ENCODE measurements at places on chromosomes 12 and 14. TPM values are rescaled to one million over a fixed set of nuclear protein-coding genes. Genes with fewer than 3 reads are reported as not detected.

The B3GNT4 gene
- total RNA-seq: 0.38 TPM

DNA sequence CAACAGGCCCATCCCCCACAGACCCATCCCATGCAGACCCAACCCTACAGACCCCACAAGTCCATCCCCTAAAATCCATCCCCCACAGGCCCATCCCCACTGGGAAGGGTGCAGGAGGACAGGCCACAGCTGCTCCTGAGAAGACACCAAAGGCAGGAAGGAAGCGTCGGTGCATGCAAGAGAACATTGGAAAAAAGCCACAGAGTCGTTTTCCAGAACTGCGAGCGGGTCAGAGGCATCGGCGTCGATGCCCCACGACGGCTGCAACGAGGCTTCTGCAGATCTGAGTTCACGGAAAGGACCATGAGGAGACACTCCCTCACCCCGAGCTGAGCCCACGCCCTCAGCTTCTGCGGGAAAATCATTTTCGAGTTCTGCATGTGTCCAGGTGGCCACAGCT lies 59.6 kb upstream of the GALNT9 start:
- no peaks in the 10 kb centered on the region for H3K4me1 ChIP-seq
- no peaks in the 10 kb centered on the region for H3K36me3 ChIP-seq
- H3K27ac ChIP-seq: no peak overlapping the region
- DNase-seq: no peak
- no peaks in the 10 kb centered on the region for H3K27me3 ChIP-seq

The DCN gene
- total RNA-seq: 302 TPM

DNA sequence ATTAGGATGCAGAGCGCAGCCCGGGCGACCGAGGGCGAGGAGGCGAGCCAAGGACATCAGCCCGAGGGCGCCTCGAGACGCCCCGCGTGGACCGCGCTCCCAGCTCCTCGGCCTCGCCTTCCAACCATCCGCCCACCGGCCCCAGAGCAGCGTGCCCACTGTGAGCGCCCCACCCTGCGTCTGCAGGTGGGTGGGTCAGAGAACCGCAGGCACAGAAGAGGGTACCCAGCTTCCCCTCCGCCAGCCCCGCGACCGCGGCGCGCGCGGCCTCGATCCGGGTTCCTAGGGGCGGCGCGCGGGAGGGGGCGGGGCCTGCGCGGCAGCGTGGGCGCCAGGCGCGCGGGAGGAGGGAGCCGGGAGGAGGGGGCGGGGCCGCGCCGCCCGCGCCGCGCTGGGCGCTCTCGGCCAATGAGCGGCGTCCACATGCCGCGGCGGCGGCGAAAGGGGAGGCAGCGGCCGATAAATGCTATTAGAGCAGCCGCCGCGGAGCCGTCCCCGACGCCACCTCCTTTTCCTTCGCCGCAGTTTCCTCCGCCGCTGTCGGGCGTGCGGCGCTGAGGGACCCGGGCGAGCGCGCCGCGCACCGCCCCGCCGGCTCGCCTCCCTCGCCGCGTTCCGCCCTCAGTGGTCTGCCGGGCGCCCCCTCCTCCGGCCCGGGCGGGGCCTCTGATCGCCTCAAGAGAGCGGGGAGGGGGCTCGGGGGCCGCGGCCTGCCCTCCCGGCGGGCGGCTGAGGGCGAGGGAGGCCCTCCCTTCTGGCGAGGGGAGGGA lies at the start of gene ATP2A2:
Gene ATP2A2 (plus strand): TSS at position 469 of the 770 bp plus-strand sequence. CDS start 543 bp downstream, outside the sequence.
- peak; percentile 90 for DNase-seq
- H3K4me1 ChIP-seq: peaks cover 22% of the 10 kb centered on the region
- H3K36me3 ChIP-seq: no peaks in the 10 kb centered on the region
- peak within 1 kb of the TSS; percentile 96 for H3K27ac ChIP-seq
- H3K27me3 ChIP-seq: no peaks in the 10 kb centered on the region
- peak within 1 kb of the TSS; percentile 96 for H3K4me3 ChIP-seq

GRCh38 chr12:66035288-66035966 lies 95.1 kb downstream of the LLPH start:
- H3K4me3 ChIP-seq: no peak overlapping the region
- peaks cover 4% of the 10 kb centered on the region for H3K4me1 ChIP-seq
- no peak for DNase-seq
- H3K27me3 ChIP-seq: no peaks in the 10 kb centered on the region

The KCNK13 gene
- not detected for total RNA-seq

- DNase-seq: no peak
- H3K4me1 ChIP-seq: no peaks in the 10 kb centered on the region
- no peaks in the 10 kb centered on the region for H3K36me3 ChIP-seq
- H3K4me3 ChIP-seq: no peak overlapping the region
- H3K27ac ChIP-seq: no peak overlapping the region
Observed at GRCh38 chr12:19962192-19962591, 406.1 kb upstream of the PDE3A start.

- no peak for DNase-seq
- H3K4me3 ChIP-seq: no peak overlapping the region
- no peaks in the 10 kb centered on the region for H3K27me3 ChIP-seq
Observed at GRCh38 chr14:101184104-101184455, 280.6 kb upstream of the RTL1 start.

The PRICKLE1 gene
- 2.3 TPM for total RNA-seq

- H3K27ac ChIP-seq: no peak overlapping the region
- no peak overlapping the region for H3K4me3 ChIP-seq
- no peaks in the 10 kb centered on the region for H3K27me3 ChIP-seq
Observed at GRCh38 chr14:22657861-22658260, 13.7 kb upstream of the OR6J1 start.

The BMP4 gene
- 2.5 TPM for total RNA-seq

DNA sequence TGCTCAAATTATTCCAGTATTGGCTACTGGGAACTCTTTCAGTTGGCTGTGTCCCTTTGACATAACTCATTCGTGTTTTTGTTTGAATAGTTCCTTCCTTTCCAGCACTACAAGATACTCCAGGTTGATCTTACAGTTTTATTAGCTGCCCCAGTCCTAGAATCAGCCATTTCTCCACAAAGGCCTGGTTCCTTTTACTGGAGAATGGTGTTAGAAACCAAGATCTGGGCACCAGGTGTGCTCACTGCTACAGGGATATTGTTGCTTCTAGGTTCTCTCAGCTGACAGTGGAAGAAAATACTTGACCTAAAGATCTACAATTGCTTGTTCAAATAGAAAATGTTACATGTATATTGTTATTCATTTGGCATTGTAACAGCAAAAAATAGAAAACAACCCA lies 21.9 kb downstream of the CDK17 start:
- H3K36me3 ChIP-seq: no peaks in the 10 kb centered on the region
- no peak overlapping the region for H3K27ac ChIP-seq
- no peak overlapping the region for H3K4me3 ChIP-seq

DNA sequence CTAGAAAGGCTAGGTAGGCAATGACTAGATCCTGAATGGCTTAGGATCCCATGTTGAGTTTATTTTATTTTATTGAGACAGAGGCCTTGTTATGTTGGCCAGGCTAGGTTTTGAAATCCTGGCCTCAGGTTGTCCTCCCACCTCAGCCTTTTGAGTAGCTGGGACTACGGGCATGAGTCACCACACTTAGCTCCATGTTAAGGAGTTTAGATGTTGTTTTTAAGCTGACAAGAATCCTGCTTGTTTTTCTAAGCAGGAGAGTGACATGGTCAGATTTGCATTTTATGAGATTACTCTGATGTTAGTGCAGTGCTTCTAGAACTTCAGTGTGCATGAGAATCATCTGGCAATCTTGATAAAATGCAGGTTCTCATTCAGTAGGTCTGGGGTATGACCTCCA lies 14.5 kb downstream of the CCDC198 start:
- no peaks in the 10 kb centered on the region for H3K27me3 ChIP-seq
- DNase-seq: no peak
- H3K27ac ChIP-seq: no peak overlapping the region
- no peak overlapping the region for H3K4me3 ChIP-seq
- no peaks in the 10 kb centered on the region for H3K4me1 ChIP-seq
- no peaks in the 10 kb centered on the region for H3K36me3 ChIP-seq

DNA sequence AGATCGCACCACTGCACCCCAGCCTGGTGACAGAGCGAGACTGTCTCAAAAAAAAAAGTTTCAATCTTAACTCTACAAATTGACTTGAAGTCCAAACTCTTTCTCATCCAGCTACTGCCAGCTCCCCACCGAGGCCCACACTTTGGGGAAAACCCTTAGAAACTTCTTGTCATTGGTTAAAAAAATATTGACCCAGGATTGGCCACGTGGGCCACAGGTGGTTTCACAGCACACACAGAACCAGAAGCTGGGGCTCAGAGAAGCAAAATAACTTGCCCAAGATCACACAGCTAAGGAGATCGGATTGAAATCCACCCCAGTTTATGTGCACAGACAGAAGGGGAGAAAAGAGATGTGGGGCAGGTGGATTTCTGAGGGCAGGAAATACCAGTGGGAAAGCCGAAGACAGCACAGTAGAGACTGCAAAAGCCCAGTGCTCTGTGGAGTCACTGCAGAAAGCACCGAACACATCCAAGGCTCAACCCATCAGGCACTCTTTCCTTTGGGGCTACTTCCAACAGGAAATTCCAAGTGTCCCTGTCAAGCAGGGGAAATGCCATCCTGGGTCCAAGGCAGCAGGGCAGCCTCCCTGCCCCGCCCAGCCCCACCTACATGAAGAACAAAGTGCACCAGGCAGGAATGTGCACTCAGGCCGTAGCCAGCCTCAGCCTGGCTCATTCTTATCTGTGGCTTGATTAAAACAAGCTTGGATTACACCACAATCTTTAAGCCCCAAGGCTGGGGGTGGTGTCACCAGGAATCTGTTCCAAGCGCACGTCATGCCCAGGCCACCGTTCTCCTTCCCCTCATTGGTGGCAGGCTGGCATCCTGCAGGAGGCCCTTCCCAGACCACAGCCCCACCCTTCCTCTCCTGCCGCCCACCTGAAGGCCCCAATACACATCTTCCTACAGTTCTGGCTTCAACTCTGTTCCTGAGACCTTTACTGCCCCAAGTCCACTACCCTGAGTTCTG lies 72.5 kb downstream of the ITPK1 start:
- no peaks in the 10 kb centered on the region for H3K36me3 ChIP-seq
- H3K4me1 ChIP-seq: peaks cover 35% of the 10 kb centered on the region
- H3K4me3 ChIP-seq: no peak overlapping the region
- no peak overlapping the region for H3K27ac ChIP-seq

DNA sequence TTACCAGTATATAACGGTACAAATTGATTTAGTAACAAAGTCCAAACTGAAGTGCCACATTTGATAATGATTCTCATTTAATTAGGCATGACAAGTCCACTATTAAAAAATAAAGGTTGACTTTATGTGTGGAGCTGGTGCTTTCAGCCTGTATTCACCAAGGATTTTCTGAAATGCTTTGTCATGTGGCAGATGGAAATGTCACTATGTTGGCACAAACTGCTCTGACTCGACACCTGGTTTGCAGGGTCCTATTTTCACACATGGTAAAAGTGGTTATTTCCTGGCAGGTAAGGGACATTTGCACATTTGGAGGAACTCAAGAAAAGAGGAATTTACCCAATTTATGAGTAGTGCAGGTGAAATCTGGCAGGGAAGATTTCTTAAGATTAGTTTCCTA lies 572.6 kb upstream of the MDGA2 start:
- no peak for DNase-seq
- H3K4me1 ChIP-seq: no peaks in the 10 kb centered on the region
- no peaks in the 10 kb centered on the region for H3K27me3 ChIP-seq
- no peaks in the 10 kb centered on the region for H3K36me3 ChIP-seq
- no peak overlapping the region for H3K27ac ChIP-seq
- H3K4me3 ChIP-seq: no peak overlapping the region
